ENCODE measurements at places on chromosomes 6 and 20. TPM values are rescaled to one million over a fixed set of nuclear protein-coding genes. Genes with fewer than 3 reads are reported as not detected.

DNA sequence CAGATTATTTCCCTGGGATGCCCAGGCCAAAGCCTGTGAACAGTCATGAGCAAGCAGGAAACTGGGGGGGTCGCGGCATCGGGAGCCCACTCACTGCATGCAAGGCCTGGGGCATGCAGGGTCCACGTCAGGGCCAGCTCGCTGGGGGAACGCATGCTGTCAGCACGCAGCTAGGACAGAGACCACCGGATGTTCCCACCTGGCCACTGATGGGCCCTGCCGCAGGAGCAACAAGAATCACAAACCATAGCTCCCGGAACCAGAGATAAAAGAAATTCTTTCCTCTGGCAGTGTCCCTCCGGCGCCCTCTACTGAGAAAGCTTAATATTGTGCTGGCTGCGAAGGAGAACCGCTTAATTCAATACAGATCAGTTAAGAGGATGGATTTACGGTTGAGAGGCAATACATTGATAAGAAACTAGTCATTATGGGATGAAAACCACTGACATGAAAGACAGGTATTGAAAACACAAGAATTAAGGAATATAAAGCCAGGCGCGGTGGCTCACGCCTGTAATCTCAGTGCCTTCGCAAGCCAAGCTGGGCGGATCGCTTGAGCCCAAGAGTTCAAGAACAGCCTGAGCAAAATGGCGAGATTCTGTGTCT, 32.6 kb downstream of the C6orf15 start:
- peak; percentile 87 for DNase-seq

DNA sequence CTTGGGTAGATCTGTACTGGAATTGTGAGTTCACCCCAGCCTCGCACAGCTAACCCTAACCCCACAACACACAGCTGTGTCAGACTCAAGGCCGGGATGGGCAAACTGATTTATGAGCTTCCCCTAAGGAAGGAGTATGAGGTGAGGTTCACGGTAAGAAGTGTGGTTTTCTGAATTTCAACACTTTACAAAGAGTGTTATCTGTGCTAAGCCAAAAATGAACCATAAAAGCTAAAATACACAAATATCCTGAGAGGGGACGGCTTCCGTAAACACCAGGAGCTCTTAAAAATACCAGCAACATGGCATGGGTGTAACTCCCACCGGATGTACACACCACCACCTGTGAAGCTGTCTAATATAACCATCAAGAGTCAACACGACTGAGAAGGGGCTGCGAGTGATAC, 101.2 kb downstream of the ATP9A start:
- peak; percentile 81 for DNase-seq

- DNase-seq: no peak
Measured at GRCh38 chr6:112330879-112331265, 16.3 kb upstream of the RFPL4B start.

GRCh38 chr6:134637282-134637681, 312.6 kb downstream of the ALDH8A1 start:
- DNase-seq: no peak

IMPG1 gene
- not detected for total RNA-seq

- peak; percentile 72 for DNase-seq
Measured at GRCh38 chr6:79385333-79385732, 150.9 kb upstream of the HMGN3 start.

- DNase-seq: peak; percentile 20
Measured at GRCh38 chr20:49219924-49220831, 962 bp downstream of the DDX27 start.

GRCh38 chr6:26404546-26404945, 2.5 kb downstream of the BTN3A1 start:
- DNase-seq: no peak

TNXB gene
- 3.3 TPM for total RNA-seq

GRCh38 chr6:132085731-132086130, 134.6 kb upstream of the CCN2 start:
- no peak for DNase-seq

FRK gene
- total RNA-seq: 0.46 TPM

DNA sequence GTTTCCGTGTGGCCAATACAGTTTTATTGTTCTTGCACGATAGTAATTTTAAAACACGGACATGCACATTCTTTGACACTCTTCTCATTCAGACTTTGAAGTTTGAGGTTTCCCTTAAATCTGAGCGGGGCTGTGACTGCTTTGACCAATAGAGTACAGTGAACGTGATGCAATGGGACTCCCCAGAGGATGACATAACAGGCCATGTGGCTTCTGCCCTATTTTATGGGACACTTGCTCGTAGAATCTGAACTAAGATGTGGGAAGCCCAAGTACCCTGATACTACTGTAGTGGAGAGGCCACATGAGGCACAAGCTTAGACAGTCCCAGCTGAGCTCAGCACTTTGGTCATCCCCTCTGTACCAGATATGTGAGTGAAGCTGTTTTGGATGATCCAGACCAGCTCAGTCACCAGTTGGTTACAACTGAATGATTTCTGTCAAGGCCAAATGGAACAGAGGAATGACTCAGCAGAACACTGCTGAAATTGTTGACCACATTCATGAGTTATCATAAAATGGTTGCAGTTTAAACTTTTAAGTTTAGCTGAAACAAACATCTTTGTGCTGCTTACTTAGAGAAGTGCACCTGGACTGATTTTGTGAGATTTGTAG, 279.4 kb downstream of the RFPL4B start:
- peak; percentile 55 for DNase-seq

ARFGEF3 gene
- total RNA-seq: 8.8 TPM

GRCh38 chr6:123879749-123880148, 76.1 kb downstream of the NKAIN2 start:
- no peak for DNase-seq

GRCh38 chr6:14094721-14095120, 22.9 kb upstream of the CD83 start:
- DNase-seq: no peak

DNA sequence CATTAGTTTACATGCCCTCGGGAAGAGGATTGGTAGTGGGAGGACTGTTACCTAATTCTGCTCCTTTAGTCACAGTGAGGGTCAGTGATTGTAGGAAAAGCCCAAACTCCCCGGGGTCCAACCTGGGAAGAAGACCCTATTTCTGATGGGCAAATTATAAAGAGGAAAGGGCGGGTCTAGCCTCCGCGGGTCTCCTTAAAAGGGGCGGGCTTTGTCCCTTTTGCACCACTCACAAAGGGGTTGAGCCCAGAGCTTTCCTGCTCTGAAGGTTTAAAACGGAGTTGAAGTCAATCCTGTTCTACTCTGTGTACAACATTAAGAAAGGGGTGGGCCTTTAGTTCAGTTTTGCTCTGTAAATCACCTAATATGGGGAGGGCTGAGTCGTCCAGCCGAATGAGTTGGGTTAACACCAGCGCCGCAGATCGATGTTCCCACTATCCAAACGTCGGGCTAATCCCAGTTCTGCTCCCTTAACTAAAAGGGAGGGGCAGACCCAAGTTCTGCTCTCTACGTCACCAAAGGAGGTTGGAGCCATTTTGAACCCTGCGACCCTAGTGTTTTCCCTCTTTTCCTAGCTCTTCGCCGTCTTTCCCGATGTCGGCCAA, 920 bp upstream of the RNF5 start:
- no peak for DNase-seq

GRCh38 chr20:39862470-39862891, 826.6 kb downstream of the MAFB start:
- no peak for DNase-seq

C20orf96 gene
- total RNA-seq: 5.0 TPM

- DNase-seq: no peak
Measured at GRCh38 chr20:24460712-24461111, 8.7 kb upstream of the SYNDIG1 start.

ZNF391 gene
- 5.9 TPM for total RNA-seq

GATA5 gene
- total RNA-seq: 0.46 TPM

DNA sequence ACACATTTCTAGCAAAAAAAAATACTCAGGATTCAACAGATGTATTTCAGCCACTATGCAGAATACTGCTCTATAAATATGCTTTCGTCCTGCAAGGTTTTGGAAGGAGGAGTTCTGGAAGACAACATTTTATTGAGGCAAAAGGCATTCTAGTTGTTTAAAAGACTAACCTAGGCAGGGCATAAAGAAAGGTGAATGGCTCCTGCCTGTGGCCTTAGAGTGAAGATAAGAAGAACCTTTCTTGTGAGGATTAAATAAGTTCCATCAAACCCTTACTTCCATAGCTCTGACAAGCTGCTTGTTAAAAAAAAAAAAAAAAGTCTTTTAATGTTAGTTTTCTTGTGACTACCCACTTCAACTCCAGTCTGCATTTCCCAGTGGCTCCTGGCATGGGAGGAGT, 139.8 kb downstream of the ADGRB3 start:
- no peak for DNase-seq

HCRTR2 gene
- total RNA-seq: not detected

- peak; percentile 71 for DNase-seq
Measured at GRCh38 chr6:38933426-38933825, 115.2 kb upstream of the GLP1R start.

GRCh38 chr6:94272327-94272726, 853.0 kb upstream of the EPHA7 start:
- DNase-seq: no peak
